ENCODE measurements at places on chromosomes 12 and 14.

- DNase-seq = no peak
Measured at GRCh38 chr12:43094886-43095575, 457.0 kb downstream of the ADAMTS20 start.

GRCh38 chr14:63435204-63435603 is 108.0 kb downstream of the PPP2R5E start:
- no peak for DNase-seq

DNA sequence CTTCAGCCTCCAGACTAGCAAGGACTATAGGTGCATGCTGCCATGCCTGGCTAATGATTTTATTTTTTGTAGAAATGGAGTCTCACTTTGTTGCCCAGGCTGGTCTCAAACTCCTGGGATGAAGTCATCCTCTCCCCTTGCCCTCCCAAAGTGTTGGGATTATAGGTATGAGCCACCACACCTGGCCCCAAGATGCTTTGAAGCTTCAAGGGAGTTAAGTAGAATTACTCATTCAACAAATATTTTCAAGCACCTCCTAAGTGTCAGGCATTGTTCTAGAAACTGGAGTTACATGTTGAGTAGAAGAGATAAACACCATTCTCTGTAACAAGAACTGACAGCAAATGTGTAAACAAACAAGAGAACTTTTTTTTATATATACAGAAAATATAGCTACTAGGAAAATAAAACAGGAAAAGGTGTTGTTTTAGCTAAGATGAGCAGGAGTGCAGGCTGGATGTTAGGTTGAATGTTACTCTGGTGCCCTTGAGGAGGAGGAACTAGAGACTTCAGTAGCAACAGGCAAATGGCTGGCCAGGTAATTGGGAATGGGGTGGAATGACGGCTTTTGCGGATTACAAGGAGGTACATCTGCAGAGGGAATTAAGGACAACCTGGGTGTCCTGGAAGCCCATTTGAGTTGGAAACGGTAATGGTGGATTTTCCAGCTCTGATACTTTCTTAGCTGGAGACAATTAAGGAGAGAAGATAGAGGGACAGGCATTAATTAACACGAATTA is 32.0 kb upstream of the CFAP54 start:
- DNase-seq = no peak

GRCh38 chr14:50786751-50787464 is 44.1 kb downstream of the NIN start:
- DNase-seq = no peak

- DNase-seq = no peak
Measured at GRCh38 chr12:43338848-43339526, 213.0 kb downstream of the ADAMTS20 start.

GRCh38 chr12:110656071-110656655 is 32.8 kb downstream of the HVCN1 start:
- no peak for DNase-seq

- no peak for DNase-seq
Measured at GRCh38 chr12:87661786-87662377, 367.3 kb downstream of the C12orf50 start.

DNA sequence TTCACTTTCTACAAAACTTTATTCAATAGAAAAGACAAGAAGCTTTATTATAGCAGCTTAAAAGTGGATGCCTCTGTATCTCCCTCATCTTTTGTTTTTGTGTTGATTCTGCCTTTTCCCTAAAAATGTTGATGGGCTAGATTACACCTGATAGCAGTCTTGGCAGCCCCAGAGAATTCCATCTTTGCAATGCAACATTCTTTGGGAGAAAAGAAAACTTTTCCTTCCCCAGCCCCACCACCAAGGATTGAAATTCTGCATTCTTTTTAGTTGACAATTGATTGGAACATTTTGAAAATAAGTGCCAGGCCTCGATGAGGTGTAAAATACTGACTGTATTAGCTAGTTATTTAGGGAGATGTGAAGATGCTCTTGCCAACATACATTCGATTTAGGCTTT is 306.8 kb upstream of the G2E3 start:
- no peak for DNase-seq

DNA sequence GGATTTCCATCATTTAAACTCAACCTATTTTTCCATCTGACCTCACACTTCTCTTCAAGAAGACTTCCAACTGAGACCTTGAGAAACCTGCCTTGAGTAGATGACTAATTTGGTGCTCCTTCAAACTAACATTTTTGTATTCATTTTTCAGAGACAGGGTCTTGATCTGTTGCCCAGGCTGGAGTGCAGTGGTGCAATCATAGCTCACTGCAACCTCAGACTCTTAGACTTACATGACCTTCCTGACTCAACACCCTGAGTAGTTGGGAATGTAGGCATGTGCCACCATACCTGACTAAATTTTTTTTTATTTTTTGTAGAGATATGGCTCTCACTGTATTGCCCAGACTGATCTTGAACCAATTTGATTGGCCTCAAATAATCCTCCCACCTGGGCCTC is 389.9 kb downstream of the PDZRN4 start:
- DNase-seq = no peak

DNA sequence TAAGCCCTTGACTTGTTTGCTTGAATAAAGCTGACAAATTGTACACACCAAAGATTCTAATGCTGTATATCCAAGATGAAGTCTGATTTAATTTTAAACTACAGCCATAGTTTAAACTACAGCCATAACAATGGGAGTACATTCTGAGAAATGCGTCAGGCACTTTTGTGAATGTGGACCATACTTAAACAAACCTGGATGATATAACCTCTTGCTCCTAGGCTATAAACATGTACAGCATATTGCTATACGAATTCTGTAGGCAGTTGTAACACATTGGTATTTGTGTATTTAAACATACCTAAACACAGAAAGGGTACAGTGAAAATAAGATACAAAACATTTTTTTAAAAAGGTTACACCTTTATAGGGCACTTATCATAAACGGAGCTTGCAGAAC is 59.4 kb upstream of the KCNMB4 start:
- DNase-seq = no peak

GRCh38 chr12:123143736-123144461 is 7.0 kb downstream of the PITPNM2 start:
- DNase-seq = no peak

- DNase-seq = no peak
Measured at GRCh38 chr14:23578560-23579310, at the start of gene JPH4. JPH4 (minus strand) TSS chr14:23578790; CDS start chr14:23577453, 1,337 bp downstream.

DNA sequence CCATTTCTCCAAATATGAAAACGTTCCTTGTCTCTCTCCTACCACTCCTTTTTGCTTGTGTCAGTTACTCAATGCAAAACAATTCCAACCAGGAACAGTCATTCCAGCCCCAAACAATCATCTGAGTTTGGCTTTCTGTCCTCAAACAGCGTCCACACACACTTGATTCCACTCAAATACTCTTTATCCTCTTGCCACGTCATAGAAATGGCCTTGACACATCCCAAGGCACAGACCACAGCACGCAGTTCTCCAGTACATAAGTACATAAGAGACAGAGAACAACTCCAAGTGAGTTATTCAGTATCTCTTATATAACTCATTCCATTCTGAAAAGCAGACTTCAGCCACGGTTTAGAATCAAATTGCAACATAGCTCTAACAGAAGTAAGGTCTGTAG is 299.2 kb downstream of the RPS29 start:
- DNase-seq = no peak

DNA sequence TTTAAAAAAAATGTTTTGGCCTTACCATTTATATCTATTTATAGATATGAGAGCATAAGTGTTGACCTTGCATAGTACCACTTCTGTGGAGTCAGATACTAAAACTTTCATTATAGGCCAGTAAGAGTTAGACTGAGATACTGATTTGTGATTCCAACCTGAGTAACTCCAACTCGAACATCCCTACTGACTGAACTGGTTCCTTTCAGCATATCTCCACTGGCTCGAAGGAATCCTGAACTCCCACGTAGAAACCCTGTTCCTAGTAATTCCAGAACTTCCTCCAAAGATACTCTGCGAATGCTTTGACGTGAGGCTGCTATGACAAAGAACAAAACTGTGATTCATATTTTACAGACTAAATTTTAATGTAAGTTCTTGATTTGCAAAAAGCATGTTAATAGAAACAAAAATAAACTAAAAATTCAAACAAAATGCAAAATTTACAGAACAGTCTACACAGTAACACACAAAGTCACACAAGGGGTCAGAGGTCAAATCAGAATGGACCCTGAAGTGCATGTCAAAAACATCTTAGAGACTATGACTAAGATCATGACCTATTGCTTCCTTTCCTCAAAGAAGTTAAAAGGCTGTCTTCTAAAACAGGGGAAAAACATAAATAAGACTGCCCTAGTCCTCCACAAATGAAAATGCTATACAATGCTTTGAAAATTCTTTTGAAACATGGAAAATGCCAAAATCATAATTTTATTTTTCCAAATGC is 31.5 kb downstream of the HEATR5A start:
- no peak for DNase-seq

GRCh38 chr14:104593241-104593701 is 11.3 kb downstream of the TMEM179 start:
- no peak for DNase-seq

GRCh38 chr12:3195859-3196483 is 118.8 kb downstream of the TSPAN9 start:
- DNase-seq = no peak

DNA sequence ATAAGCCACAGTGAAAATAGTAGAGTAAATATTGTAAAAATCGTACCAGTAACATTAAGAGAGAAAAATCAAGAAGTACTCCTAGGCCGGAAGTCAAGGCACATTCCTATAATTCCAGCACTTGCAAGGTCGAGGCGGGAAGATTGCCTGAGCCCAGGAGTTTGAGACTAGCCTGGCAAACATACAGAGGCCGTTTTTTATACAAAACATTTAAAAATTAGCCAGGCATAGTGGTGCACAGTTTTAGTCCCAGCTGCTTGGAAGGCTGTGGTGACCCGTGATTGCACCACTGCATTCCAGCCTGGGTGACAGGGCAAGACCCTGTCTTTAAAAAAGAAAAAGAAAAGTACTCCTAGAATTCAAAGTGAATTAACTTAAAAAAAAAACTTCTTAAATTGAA is 341.8 kb downstream of the C12orf50 start:
- no peak for DNase-seq

- no peak for DNase-seq
Measured at GRCh38 chr12:124168016-124168786, 126.7 kb upstream of the RFLNA start.

DNA sequence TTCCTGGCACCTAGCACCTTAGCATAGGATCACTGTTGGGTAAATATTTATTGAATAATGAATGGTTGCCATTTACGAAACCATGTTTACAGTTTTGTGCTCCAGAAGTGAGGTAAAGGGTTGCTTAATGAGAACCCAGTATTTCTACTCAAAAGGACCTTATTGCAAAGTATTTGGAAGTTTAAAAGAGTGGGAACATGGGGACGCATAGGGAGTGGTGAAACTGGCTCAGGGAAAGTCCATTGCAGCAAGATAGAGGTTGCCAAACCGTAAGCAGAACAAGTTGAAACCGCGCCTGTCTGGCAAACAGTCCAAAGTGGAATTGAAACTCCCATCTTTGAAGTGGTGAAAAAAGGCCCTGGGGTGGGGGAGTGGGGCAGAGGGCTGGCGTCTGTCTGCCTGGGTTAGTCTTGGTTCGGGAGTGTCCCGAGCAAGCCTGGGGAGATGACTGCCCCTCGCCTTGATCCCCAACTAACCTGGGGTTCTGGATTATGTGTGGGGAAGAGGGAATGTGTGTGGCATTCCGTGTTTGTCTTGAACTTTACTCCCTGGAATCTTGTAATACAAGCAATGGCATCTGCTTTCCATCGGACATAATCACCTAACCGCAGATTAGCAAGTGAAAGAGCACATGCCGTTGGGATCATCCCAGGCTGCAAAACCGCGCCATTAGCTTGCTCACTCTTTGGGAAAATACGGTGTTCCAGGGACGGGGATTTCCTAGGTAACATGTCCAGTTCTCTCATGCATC is 7.2 kb downstream of the ALDH2 start:
- DNase-seq = no peak

DNA sequence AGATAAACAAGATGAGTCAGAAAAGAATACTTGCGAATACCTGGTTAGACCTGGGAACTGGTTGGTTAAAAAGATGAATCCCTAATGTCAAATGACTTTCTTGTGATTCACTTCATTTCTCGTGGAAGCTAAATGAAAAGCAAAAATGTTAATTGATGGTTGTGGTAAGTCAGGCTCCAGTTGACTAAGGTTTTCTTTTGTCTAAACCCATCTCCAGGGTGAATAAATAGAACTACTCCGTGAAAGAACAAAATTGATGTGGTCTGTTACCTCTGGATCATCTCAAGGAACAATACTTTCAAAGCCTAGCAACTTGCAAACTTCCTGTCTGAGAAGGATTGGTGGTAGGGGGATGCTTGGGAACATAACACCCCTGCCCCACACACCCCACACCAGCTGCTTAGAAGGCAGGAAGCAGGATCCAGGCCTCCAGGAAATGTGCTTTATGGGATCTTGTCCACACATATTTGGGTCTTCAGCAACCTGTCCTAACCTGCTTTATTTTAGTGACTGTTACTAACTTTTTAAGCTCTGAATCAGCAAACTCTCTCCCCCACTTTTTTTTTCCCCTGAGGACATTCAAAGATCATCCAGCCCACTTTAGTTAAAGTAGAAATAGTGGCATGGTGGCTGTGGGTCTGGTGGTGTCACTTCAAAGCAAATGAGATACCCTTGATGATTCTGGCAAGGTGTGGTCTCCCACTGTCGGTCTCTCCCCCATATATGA is 60.4 kb upstream of the PTHLH start:
- DNase-seq = no peak

GRCh38 chr12:109036975-109037374 is 15.4 kb upstream of the USP30 start:
- no peak for DNase-seq

GRCh38 chr12:76890151-76891143 is 11.6 kb upstream of the CSRP2 start:
- DNase-seq = peak; percentile 13

DNA sequence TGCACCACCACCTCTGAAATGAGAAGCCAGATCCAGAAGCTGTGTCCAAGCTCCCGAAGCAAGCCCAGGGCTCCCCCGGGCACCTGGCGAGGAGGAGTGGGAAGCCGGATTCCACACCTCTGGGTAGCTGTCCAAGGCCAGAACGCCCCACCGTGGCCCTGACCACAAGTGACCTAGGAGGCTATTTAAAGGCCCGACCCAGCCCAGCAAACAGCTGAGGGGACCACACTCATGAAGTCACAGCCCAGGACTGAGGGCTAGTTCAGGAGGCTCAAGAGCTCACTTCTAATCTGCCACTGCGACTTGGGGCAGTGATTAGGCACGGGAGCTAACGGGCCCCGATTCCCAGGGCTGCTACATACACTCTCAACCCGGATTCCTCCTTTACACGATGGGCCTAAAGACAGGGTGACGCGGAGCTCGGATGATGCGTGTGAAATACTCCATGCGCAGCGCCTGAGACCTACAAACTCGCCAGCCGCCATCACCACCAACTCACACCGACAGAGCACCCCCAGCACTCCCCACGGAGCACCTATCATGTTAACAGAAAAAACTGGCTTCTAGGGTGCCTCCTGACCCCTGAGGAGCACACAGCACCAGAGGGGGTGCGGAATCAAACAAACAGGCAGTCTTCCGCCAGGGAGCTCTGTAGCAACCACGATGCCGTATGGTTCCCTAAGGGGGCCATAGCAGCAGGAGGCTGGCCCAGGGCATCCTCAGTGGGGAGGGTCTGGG is 84.0 kb upstream of the GPR68 start:
- no peak for DNase-seq

- DNase-seq = no peak
Measured at GRCh38 chr12:92193063-92193462, 47.4 kb upstream of the BTG1 start.

- no peak for DNase-seq
Measured at GRCh38 chr14:89042021-89042420, 217.6 kb downstream of the TTC8 start.
